ENCODE measurements at places on chromosomes 1 and 21.

DNA sequence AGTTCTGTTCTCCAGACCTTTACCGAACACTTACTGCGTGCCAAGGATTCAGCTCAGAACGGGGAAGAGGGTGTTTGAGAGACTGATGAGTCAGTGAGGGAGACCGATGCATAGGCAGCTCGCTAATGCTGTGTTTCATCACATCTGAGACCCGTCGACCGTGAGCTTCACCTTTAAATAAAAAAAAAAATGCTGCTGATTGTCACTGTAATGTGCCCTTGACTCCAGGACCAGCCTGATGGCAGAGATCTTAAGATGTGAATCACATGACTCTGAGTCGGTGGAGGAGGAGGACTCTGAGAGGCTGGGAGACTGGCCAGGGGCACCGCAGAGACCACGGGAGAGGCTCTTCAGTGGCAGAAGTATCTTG, 28.8 kb downstream of the SPSB1 start:
- DNase-seq, result no peak

DNA sequence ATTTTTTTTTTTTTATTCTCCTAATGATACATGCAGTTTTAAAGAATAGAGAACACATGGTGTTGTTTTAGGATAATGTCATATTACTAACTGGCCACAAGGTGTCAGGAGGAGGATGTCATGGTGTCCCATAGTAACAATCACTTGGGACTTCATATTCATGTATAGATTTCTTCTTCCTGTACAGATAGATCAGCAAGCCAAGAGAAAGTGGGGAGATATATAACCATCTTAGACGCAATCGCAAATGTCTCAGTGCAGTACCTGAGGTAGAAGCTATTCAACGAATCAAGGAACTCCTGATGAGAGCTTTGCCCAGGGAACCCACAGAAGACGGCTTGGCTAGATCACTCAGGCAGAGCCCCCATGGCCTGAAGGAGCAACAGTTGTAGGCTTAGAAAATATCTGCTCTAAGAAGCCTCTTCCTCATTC, 12.3 kb downstream of the OR2T11 start:
- DNase-seq, result no peak

- no peak for DNase-seq
Observed at GRCh38 chr1:91732291-91733107, 153.5 kb downstream of the TGFBR3 start.

DNA sequence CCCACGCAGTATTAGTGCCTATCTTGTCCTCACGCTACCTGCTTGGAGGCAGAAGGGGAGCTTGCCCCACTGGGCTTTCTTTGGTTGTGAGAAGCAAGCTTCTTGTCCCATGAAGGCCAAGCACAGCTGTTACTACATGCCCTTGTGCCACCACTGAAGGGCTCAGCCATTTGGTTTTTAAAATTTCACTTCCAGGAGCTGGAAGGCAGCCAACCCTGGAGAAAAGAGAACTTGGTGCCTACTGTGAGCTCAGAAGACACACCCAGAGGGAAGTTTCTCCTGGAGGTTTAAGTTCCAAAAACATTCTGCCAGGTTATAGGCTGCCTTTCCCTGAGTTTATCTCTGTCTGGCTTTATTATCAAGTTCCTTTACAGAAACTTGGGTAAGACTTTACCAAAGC, 187.4 kb downstream of the SLC35F3 start:
- DNase-seq, result no peak

DNA sequence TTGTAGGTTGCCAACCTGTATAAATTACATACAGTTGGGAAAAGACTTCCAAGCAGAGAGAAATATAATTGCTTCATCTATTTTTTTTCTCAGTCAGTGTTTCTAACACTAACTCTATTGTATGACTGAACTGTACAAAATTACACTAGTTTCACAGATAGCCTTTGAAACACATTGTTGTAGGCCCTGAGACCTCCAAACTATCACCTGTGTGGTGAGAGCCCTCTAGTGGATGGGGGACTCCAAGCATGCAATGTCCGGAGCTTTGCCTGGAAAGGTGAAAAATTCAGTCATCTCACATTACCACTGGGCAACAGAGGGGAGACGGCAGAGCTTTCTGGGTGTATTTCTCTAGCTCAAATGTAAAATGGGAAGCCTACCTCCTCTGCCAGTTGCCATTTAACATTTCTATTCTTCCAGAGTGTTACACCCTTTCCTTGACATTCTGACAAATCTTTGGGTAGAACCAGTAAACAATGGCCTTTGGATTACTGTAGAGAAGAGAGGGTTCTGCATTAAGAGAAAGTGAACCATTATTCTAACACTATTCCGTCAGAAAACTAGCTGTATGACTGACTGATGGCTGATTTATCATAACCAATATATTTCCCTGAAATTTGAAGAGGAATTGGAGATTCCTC, 212.2 kb downstream of the LYPLAL1 start:
- no peak for DNase-seq

GRCh38 chr1:85048296-85049064, at the start of gene MCOLN3:
MCOLN3 (minus strand) TSS chr1:85048500; CDS start chr1:85045360, 3,140 bp downstream.
- peak; percentile 35 for DNase-seq

DNA sequence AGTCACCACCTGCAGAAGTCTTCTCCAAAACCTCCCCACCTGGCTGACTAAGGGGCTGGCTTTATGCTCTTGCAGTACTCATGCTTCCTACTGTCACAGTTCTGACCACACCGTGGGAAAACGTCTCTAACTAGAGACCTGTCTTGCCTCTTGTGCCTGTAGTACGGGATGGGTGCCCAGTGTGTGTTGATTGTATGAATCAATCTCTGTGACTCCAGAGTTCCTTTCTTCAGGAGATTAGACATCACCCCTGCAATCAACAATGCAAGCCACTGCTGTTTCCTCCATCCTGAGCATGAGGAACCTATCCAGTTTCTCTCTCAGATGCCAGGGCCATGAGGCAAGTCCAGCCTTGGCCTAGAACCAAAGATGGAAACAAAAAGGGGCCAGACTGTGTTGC, 64.1 kb downstream of the LRRN2 start:
- DNase-seq, result no peak

DNA sequence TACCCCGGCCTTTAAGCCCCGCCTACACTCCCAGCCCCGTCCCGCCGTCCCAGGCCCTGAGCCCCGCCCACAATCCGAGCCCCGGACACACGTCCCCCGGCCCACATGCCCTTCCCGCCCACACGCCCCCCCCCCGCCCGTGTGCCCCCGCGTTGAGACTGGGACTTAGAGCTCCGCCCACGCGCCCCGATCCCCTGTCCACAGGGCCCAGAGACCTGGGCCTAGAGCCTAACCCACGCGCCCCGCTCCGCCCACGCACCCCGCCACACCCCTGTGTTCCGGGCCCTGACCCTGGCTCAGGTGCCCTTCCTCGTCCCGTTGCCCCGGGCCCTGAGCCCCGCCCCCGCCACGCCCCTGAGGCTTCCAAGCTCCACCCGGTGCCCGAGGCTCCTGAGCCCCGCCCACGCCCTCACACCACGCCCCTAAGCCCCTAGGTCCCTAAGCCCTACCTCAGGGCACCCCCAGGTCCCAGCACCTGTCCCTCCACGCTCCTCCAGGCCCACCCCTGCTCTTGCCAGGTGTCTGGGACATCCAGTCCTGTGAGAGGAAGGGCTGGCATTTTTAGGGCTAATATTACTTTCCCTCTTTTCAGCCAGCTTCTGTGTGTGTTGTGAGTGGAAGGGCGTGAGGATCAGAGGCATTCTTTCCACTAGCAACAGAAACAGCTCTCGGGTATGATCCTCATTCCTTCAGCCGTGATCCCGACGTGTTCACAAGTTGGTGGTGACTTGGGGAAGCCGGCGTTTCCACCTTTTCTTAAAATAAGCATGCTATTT, 552 bp upstream of the GPR157 start:
- DNase-seq, result peak; percentile 88

GRCh38 chr1:197173571-197174507, 27.4 kb upstream of the ASPM start:
- DNase-seq, result no peak

GRCh38 chr1:3578906-3579305, 32.4 kb downstream of the MEGF6 start:
- no peak for DNase-seq

DNA sequence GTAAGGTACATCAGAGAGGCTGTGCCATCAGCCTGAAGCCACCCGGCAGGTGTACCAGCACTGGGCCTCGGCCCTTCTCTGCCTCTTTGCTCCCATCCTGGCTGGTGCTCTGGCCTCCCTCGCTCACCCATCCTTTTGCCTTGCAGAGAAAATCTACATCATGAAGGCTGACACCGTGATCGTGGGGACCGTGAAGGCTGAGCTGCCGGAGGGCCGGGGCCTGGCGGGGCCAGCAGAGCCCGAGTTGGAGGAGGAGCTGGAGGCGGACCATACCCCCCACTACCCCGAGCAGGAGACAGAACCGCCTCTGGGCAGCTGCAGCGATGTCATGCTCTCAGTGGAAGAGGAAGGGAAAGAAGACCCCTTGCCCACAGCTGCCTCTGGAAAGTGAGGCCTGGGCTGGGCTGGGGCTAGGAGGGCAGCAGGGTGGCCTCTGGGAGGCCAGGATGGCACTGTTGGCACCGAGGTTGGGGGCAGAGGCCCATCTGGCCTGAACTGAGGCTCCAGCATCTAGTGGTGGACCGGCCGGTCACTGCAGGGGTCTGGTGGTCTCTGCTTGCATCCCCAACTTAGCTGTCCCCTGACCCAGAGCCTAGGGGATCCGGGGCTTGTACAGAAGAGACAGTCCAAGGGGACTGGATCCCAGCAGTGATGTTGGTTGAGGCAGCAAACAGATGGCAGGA, 24.5 kb upstream of the TNFRSF1B start:
- no peak for DNase-seq

DNA sequence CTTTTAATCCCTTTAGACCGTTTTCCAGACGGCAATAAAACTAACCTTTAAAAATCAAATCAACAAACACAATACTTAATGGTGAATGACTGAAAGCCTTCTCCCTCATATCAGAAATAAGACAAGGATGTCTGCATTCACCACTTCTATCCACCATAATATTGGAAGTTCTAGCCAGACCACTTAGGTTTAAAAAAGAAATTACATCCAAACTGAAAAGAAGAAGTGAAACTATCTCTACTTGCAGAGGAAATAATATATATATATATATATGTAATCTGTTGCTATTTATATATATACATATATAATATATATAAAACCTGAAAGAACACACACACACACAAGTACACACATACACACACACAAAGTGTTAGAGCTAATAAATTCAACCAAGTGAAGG, 100.4 kb downstream of the BRINP3 start:
- DNase-seq, result no peak

DNA sequence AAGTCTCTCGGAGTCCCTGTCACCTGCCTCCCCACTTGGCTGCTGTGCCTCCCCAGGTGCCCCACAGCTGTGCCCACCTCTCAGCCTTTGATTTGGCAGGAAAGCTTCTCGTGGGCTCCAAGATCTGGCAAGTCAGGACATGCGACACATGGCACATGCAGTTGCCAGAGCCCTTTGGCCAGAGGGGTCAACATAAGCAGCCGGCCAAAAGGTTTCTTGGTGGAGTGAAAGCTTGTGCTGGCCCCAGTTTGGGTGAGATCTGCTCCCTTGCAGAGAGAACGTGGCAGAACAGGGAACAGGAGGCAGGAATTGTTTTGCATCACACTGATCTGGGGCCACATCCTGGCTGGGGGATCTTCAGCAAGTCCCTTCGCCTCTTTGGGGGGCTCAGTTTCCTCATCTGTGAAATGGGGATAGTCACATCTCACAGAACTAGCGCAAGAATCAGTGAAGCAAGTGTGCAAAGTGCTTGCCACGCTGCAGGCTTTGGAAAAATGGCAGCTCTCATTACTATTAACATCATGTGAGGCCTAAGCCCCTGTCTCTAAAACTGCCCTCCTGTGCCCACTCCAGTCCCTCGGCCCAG, 232.6 kb downstream of the TRABD2B start:
- DNase-seq, result no peak

- no peak for DNase-seq
Observed at GRCh38 chr21:28336314-28336713, 656.4 kb downstream of the LTN1 start.

DNA sequence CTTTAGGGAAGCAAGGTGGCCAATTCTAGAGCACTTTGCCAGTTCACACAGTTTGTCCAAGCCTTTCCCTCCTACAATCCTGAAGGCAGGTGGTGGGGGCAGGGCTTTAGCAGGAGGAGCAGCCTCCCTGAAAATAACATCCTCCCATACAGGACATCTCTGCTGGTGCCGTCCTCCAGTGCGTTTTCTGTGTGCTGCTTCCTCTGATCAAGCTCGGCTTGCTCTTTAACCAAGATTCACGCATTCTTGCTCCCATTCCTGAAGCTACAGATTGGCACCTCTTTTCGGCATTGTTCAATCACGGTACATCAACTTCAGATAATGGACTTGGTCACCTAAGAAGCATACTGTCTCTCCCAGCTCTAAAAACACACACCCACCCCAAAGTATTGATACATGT, 7.5 kb upstream of the DPT start:
- DNase-seq, result no peak

DNA sequence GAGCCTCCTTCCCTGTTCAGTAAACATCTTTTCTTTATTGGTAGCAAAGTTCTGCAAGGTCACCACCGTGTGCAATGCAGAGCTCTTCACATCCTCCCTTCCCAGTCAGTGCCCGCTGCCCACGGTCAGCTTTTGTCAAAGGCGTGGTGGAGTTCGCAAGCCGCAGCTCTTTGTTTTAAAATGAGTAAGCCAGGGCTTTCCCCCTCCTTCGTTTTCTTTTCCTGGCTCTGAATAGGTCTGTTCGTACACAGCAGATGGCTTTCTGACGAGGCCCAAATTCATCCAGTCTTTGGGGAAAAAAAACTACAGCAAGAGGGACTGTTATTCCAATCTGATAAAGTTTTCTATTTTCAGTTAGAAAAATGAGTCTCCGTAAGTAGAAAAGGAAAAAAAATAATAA, 153.2 kb downstream of the LRIG2 start:
- no peak for DNase-seq

DNA sequence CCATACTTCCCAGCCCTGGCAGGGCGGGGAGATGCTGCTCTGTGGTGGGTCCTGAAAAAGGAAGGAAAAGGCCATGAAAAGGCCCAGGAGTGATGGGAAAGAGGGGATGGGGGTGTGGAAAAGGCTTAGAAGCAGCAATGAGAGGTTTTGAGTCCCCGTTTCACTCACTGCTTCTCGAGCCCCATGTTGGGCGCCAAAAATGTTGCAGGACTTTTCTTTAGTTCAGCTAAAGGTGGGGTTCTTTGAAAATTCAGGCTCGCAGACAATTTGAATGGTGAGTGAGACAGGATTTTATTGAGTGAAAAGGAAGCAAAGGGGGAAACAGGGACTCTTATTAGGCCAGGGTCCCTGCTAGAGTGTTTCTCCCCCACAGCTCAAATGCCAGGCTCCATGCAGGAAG, 93.1 kb downstream of the MRPS6 start:
- no peak for DNase-seq

DNA sequence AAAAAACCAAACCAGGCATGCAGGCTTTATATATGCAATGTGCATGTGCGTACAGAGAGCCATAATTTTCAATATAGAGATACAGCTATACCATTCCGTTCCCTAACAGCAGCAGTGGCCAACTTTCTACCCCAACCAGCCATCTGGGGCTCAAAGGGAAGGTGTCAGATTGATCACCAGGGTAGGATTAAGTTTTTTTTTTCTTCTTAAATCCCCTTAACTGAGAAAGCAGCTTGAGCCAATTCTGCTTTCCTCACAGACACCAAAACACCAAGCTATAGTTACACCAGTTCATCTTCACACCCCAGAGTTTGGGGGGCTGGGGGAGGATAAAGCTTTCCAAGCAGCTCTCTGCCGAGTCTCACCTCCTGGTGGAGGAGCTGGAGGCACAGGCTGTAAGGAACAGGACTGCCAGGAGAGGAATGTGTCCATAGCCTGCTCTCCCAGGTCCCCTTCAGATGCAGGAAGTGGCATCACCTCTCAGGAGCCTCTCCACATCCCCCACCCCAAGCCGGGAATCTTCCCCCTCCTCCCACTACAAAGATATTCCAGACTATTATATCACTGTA, 87.9 kb downstream of the SSBP3 start:
- DNase-seq, result no peak

- DNase-seq, result no peak
Observed at GRCh38 chr1:32960819-32961355, 3.7 kb downstream of the RNF19B start.
